ENCODE measurements at places on chromosomes 7 and 10.

GRCh38 chr10:25294032-25294926 is 119.5 kb downstream of the GPR158 start:
- no peak for DNase-seq

GRCh38 chr10:21193196-21193595 is 296.1 kb upstream of the NEBL start:
- DNase-seq: no peak

GRCh38 chr7:11650500-11650899 is 181.5 kb downstream of the THSD7A start:
- no peak for DNase-seq

GRCh38 chr7:120259386-120259785 is 13.6 kb upstream of the KCND2 start:
- no peak for DNase-seq

GRCh38 chr10:93589648-93590562 is 11.1 kb downstream of the RBP4 start:
- no peak for DNase-seq

DNA sequence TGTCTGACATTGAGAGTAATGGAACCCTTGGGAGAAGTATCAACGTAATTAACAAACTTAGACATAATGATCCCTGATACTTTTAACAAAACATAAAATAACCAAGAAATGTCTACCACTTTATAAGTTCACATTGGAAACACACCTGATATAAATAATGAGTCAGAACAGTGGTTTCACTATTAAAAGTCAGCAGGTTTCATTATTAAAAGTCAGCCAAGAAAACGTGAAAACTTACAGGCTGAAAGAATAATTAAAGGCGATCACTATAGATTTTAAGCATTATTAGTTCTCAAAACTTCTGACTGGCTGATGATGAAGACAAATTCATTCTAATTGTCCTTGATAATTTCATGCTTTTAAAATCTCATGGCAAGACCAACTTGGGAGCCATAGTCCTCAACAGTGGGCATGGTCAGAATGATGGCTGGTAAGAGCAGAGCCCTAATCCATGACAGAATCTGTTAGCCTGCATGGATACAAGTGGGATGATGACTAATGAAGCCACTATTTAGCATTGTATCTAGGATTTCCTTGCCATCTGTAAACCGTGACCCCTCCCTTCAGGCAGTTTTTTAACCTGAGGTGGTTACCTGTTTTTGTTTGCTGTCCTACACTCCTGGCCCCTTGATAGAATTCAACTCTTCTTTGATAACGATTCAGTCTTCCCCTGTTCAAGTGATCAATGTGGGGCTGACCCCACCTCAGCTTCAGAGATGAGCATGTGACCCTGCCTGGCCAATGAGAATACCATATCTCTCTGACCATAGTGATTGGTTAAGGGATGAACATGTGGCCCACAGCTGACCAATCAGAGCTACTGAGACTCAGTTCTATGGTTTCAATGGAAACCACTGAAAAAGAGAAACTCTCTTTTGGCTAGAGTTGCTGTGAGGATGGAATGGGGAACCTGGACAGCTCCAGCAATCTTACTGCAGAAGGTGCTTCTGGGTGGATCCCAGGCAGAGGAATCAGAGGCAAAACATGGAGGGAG is 151.0 kb downstream of the PLPP4 start:
- no peak for DNase-seq

DNA sequence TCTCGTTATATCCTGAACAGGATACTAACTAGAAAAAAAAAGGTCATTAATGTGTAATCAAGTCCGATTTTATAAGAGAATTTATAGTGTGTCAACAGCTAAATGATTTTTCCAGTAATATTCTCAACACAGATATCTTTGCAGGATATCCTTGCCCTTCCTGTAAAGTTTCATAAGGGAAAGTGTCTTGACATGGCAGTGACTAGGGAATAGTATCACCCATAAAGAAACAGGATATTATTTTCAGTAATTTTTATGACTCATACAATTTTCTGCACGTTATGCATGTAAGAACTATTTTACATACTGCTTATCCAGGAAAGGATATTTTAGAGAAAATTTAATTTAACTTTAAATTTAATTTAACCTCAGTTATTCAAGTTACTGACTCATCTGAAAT is 19.5 kb upstream of the PNLIP start:
- no peak for DNase-seq

- DNase-seq: no peak
Observed at GRCh38 chr7:93558705-93559614, 15.6 kb downstream of the CALCR start.

GRCh38 chr7:155368894-155369600 is 71.4 kb downstream of the INSIG1 start:
- DNase-seq: no peak

GRCh38 chr7:115980159-115980558 is 50.4 kb downstream of the TFEC start:
- DNase-seq: no peak

- no peak for DNase-seq
Observed at GRCh38 chr10:113704637-113705343, 25.1 kb downstream of the CASP7 start.

DNA sequence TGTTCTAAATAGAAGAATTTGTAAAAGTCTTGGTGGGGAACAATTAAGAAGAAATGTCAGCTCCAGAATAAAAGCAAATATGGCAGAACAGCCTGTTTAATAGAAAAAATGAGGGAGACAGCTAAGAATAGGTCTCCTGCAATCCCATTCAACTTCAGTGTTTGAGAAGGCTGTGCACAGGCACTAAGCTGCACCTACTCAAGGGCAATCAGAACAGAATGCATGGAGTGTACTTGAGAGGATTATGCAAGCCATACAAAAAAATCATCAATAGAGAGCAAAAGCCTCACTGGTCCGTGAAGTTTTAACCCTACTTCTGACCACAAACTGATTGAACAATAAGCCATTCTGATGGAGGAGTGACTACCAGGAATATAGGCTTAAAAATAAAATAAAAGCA is 690.7 kb upstream of the PCDH15 start:
- no peak for DNase-seq

DNA sequence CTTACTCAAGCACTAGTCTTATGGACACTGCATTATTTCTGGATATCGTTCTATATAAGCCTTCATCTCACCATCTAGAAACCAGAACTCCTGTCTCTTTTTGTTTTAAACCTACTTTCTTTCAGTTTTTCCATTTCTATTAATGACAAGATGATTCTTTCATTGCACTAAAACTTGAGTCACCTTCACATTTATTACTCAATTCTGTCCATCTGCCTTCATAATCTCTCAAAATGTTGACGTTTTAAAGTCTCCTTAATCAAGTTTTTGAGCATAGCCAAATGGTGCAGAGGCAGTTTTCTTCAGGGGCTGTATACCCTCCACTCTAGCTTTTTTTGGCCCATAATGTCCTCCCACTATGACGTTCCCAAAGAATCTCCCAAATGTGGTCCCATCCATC is 17.6 kb downstream of the STAM start:
- no peak for DNase-seq

- DNase-seq: no peak
Observed at GRCh38 chr7:67505449-67505848, 508.8 kb downstream of the TYW1 start.

GRCh38 chr7:141754939-141755338 is 9.0 kb upstream of the TAS2R3 start:
- DNase-seq: no peak

All from activated T-helper 9 cell treated with anti-CD3 and anti-CD28 coated beads, Interleukin-2, amount 50 U/mL, for 16 hours (primary cell).